ENCODE measurements at places on chromosomes 6 and 20. TPM values are rescaled to one million over a fixed set of nuclear protein-coding genes. Genes with fewer than 3 reads are reported as not detected.

DNA sequence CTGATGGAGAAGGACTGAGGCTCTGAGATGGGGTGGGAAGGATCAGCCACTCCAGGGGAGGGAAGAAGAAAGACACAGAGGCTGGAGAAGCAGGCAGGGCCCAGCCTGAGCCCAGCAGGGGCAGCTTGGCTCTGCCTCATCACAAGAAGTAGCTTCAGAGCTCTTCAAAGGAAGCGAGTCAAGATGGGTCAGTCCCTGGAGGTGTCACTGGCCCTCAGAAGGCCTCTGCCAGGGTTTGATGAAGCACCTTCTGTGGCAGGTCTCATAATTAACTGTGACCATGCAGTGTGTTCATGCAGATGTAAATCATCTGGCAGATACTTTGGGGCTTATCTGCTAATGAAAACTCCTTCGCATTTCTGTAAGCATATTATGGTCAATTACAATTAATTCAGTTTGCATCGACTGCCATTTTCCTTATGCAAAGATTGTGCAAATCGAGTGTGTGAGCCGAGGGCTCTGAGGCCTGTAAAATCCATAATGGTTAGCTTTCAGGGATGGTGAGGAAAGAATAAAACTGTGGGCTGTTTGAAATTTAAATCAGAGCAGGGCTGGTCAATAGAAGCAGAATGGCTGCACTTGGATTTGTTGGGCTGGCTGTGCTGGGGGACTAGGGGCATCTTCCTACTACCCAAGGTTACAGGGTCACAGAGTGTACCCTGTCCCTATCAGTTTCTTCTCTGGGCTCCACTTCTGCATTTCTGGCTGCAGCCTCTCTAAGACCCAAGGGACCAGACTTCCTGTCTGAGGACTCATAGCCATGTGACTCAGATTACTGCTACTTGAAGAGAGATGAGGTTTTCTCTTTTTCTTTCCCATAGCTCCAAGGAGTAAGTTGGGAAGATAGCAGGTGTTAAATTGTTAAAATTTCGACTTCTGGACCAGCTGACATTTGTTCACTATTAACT lies 376.6 kb downstream of the DHX35 start:
- no peak for DNase-seq

DNA sequence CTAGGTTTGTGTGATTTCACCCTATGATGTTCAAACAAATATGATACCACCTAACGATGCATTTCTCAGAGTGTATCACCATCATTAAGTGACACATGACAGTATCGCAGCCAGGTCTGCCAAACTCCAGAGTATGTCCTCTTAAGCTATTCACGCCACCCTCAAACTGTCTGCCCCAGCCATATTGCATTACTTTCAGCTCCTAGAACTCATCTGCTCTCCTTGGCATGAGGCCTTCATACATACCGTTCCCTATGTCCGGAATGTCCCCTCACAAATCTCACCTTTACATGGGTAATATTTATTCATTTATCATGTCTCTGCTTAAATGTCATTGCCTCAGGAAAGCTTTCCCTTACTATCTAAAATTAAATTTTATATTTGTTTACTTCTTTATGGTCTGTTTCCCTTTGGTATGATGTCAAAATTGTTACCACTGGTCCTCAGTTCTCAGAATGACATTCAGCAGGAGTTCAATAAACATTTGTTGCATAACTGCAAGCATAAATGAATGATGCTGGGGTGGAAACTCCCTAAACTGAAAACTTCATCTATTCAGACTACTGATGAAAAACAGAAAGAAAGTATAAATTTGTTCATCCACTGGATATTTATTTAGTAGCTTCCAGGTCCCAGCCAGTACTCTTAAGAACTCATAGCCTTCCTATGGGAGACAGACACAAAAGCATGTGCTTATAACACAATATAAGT lies 3.2 kb downstream of the SESN1 start:
- no peak for DNase-seq

DNA sequence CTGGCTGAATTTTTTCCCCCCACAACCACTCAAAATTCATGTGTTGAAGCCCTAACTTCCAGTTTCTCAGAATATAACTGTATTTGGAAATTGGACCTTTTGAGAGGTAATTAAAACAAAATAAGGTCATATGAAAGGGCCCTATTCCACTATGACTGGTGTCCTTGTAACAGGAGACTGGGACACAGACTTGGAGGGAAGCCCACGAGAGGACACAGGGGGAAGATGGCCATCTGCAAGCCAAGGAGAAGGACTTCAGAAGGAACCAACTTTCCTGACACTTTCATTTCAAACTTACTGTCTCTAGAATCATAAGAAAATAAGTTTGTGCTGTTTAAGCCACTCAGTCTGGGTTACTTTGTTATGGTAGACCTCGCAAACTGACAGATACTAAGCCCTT lies 134.6 kb downstream of the ATXN1 start:
- no peak for DNase-seq

DNA sequence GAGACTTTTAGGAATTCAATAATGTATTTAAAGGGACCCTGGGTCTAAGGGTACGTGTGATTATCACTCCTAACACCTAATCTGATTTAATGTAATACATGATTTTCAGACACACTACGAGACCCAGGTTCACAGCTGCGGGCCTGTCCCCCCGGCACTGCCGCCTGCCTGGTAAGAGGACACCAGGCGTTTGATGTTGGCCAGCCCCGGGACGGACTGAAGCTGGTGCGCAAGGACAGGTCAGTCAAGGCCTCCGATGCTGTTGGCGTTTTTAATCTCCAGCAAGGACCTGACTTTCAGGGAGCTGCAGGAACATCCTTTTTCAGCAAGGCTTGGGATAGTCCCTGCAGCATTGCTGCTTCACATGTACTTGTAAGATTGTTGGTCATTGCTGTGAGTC lies 58.2 kb downstream of the IGF2R start:
- no peak for DNase-seq

DNA sequence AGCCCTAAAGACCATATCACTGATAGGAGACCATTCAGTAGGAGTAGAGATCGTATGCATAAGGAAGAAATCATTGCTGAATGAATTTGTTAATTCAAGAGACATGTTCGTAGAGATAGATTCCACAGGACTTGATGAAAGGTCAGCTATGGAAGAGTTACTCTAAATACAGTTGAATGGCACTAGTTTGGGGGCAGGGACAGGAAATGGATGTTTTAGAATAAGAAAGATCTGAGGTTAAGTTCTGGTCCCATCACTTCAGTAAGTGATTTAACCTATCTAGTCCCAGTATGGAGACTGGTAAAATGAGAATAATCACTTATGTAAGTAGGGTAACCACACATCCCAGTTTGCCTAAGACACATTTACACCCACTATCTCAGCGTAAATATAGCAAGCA lies 2.9 kb upstream of the BFSP1 start:
- no peak for DNase-seq

The DST gene
- 5.8 TPM for total RNA-seq

DNA sequence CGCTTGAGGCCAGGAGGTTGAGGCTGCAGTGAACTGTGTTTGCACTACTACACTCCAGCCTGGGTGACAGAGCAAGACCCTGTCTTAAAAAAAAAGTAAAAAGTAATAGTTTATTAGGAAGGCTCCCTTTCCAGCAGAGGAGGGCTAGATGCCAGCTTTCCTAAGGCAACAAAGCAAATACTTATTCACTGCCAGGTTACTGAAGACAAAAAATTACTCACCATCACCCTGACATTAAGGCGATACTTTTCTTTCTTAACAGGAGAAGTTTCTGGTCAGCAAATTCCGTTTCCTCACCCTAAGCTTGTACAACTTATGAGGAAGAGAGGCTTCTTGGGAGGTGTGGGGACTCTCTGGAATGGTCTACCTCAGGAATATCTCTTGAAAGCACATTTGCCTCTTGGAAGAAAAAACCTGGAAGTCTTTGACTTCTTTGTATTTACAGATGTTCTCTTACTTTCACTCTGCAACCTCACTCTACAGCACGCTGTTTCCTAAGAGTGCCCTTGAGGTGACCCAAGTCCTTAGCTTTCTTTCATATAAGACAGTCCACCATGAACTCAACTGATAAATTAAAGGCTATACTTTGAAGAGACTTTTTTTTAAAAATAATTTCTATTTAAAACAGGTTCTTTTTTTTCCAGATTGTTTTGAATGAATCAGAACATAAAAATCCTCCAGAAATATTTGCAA lies 52.9 kb upstream of the TRAF3IP2 start:
- no peak for DNase-seq

The WFDC2 gene
- 0.83 TPM for total RNA-seq

- DNase-seq, result no peak
Measured at GRCh38 chr20:37681384-37682112, 12.3 kb upstream of the CTNNBL1 start.

The COX7A2 gene
- total RNA-seq, result 592 TPM

GRCh38 chr6:7909323-7910276 lies 988 bp downstream of the TXNDC5 start:
- peak; percentile 59 for DNase-seq

The SLPI gene
- total RNA-seq, result not detected

The C20orf202 gene
- total RNA-seq, result not detected

DNA sequence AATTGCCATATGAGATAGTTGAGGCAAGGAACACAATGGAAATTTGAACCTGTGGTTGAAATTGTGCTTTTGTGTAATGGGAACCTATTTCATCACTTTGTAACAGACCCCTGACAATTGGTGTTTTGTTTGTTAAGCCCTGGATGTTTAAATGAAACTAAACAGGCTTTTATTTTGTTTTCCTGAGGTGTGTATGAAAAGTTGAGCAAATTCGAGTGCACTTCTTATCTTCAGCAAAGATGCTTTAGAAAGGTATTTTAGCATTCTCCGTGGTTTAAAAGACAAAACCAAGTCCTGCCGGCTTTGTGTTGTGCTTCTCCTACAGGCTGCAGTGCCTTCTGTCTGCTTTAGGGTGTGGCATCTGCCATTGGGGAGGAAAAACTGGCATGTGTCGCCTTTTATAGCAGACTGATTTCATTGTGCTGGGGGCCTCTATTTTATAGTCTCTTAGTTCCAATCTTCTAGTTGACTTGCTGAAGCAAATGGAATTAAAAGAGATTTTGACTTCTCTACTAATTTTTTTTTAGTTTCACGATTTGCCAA lies 2.2 kb upstream of the ARID1B start:
- peak; percentile 20 for DNase-seq

The DEFB132 gene
- not detected for total RNA-seq

The TAAR5 gene
- total RNA-seq, result not detected

DNA sequence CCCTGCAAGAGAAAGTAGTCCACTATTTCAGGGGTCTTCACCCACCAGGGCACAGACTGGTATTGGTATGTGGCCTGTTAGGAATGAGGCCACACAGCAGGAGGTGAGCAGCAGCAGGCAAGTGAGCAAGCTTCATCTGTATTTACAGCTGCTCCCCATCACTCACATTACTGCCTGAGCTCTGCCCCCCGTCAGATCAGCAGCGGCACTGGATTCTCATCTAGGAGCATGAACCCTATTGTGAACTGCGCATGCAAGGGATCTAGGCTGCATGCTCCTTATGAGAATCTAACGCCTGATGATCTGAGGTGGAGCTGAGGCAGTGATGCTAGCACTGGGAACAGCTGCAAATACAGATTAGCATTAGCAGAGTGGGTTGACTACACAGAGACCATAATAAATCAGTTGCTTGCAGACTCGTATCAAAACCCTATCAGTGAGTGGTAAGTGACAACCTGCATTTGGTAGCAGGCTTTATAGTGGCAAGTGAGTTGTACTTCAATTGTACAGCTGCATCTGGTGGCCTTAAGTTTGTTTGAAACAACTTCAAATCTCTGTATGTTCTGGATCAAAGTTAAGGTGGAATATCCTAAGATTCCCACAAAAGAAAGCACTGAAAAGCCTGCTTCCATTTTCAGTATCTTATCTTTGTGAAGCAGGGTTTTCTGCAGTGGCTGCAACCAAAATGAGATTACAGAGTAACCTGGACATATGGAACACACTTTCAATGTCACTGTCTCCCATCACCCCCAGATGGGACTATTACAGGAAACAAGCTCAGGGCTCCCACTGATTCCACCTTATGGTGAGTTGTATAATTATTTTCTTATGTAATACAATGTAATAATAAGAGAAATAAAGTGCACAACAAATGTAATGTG lies 12.8 kb downstream of the C6orf141 start:
- no peak for DNase-seq

DNA sequence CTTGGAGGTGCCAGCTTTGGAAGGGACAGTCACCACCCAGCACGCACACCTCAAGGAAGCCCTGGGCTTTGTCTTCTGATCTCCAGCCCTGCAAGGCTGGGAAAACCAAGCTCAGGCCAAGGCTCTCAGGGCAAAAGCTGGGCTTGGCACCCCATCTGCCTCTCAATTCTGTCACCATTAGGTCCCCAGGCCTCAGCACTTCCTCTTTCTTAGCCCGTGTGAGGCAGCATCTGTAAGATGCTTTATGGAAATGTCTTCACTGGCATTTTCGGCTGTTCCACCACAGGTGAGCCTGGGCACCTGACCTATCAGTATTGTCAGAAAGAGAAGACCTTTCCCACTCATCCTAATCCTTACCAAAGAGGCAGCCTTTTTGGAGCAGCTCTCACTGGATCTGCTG lies 24.6 kb downstream of the GMEB2 start:
- DNase-seq, result no peak

DNA sequence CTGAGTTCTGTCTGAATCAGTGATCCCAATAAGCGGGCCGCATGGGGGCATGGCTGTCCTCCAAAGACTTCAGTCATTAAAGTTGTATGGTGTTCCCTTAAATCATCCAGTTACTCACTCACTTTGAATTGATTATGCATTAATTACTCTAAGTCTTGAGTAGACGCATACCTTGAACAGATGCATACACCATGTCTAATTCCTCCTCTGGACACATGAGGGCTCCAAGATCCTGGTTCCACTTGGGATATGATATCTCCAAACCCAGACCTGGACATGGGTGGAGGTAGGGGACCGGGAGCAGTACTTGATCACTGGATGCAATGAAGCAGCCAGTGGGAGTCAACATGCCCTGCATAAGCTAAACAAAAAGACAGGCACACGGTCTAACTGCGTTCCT lies 204.5 kb downstream of the FNDC1 start:
- DNase-seq, result no peak

GRCh38 chr6:4776131-4776492 lies at the start of gene CDYL:
Gene CDYL (plus strand): TSS chr6:4776404. CDS start chr6:4776784, 380 bp downstream.
- DNase-seq, result peak; percentile 85

The NEDD9 gene
- 18.8 TPM for total RNA-seq

DNA sequence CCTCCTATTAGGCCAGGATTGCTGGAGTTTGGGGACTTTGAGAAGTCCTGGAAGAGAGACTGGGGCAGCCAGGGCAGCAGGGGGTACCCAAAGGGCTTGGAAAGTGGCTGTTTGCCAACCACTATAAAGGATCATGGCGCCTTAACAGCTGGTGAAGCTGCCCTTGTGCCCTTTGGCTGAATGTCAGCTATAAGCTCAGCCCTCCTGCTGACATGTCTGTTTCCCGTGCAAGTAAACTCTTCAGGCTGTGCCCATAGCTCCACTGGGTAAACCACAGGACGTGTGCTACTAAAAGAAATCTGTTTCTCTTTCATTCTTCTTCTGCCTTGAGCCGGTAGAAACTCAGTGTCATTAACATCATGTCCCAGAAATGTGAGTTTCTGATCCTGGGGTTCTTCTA lies 97.3 kb downstream of the CAP2 start:
- DNase-seq, result no peak

Measured in activated naive CD4-positive, alpha-beta T cell treated with anti-CD3 and anti-CD28 coated beads for 36 hours (primary cell).